ENCODE measurements at places on chromosomes 3 and 15.

DNA sequence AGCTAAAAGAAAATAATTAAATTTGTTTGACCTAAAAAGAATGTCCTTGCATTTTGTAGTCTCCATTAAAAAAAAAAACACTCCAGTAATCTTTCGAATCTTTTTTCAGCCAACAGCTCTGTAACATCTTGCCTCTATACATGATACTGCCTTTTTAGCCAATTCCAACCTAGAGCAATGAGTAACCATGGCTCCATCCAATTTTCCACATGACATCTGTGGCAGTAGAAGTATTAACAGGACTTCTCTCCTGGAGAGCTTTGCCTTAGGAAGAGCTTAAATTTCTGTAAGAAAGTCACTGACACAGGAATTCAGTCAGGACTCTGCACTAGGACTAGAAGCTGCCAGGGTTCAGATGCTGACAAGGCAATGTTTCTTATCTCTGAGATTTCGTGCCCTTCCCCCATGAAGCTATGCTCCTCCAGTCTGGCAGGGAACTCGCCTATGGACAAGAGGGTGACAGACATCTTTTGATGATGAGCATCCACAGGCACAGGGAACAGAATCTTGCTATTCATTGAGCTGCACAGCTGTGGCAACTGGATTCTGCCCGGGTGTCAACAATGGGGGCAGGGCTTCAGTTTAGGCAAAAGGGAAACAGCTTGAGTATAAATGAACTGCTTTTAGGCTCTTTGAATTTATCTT lies 81.8 kb downstream of the ALCAM start:
- no peak overlapping the region for H3K4me3 ChIP-seq
- no peaks in the 10 kb centered on the region for H3K36me3 ChIP-seq
- H3K4me1 ChIP-seq, result no peaks in the 10 kb centered on the region
- H3K27me3 ChIP-seq, result no peaks in the 10 kb centered on the region
- H3K27ac ChIP-seq, result no peak overlapping the region

- no peak for DNase-seq
- H3K27ac ChIP-seq, result no peak overlapping the region
- H3K4me3 ChIP-seq, result no peak overlapping the region
- no peaks in the 10 kb centered on the region for H3K27me3 ChIP-seq
- H3K4me1 ChIP-seq, result no peaks in the 10 kb centered on the region
These were observed 215.1 kb upstream of the CNTN4 start for GRCh38 chr3:1883534-1883933.

GRCh38 chr3:56355570-56356185 lies 112.6 kb downstream of the ERC2 start:
- H3K36me3 ChIP-seq, result no peaks in the 10 kb centered on the region
- H3K4me3 ChIP-seq, result no peak overlapping the region
- DNase-seq, result no peak
- H3K27ac ChIP-seq, result no peak overlapping the region
- H3K4me1 ChIP-seq, result no peaks in the 10 kb centered on the region
- no peaks in the 10 kb centered on the region for H3K27me3 ChIP-seq

GRCh38 chr15:35596285-35596684 lies 50.3 kb upstream of the DPH6 start:
- no peaks in the 10 kb centered on the region for H3K4me1 ChIP-seq
- no peak overlapping the region for H3K27ac ChIP-seq
- H3K27me3 ChIP-seq, result no peaks in the 10 kb centered on the region
- DNase-seq, result no peak

GRCh38 chr3:28250999-28251398 lies 9.6 kb downstream of the CMC1 start:
- DNase-seq, result no peak
- H3K4me3 ChIP-seq, result no peak overlapping the region
- H3K27ac ChIP-seq, result no peak overlapping the region

GRCh38 chr3:100516232-100516631 lies 23.8 kb downstream of the TMEM45A start:
- no peaks in the 10 kb centered on the region for H3K36me3 ChIP-seq
- no peak overlapping the region for H3K4me3 ChIP-seq
- H3K27me3 ChIP-seq, result no peaks in the 10 kb centered on the region
- no peak for DNase-seq
- H3K27ac ChIP-seq, result no peak overlapping the region

GRCh38 chr3:71391361-71391760 lies 192.2 kb downstream of the FOXP1 start:
- H3K4me1 ChIP-seq, result peaks cover 28% of the 10 kb centered on the region
- no peaks in the 10 kb centered on the region for H3K36me3 ChIP-seq
- no peak overlapping the region for H3K4me3 ChIP-seq
- no peaks in the 10 kb centered on the region for H3K27me3 ChIP-seq

- no peaks in the 10 kb centered on the region for H3K4me1 ChIP-seq
- H3K27me3 ChIP-seq, result no peaks in the 10 kb centered on the region
- H3K4me3 ChIP-seq, result no peak overlapping the region
- DNase-seq, result no peak
These were observed 154.4 kb downstream of the PEX5L start for GRCh38 chr3:179882292-179882691.

All from effector memory CD4-positive, alpha-beta T cell (primary cell).